ENCODE measurements at places on chromosomes 3 and 15. TPM values are rescaled to one million over a fixed set of nuclear protein-coding genes. Genes with fewer than 3 reads are reported as not detected.
A peak's percentile ranks its signal among the peaks of the same experiment; 100 is the strongest.

Gene SLITRK3
- total RNA-seq: not detected

Gene MED12L
- total RNA-seq: 0.33 TPM

Gene SMCO1
- not detected for total RNA-seq

Gene FGF12
- total RNA-seq: 0.99 TPM

Gene RTP3
- not detected for total RNA-seq

Gene ARHGEF26
- total RNA-seq: 16.9 TPM

Gene RBP2
- total RNA-seq: not detected

Gene ST3GAL6
- total RNA-seq: 8.0 TPM

Gene CPN2
- total RNA-seq: not detected

- no peak overlapping the region for H3K27ac ChIP-seq
- H3K4me3 ChIP-seq: no peak overlapping the region
- no peaks in the 10 kb centered on the region for H3K27me3 ChIP-seq
- H3K36me3 ChIP-seq: peaks cover 24% of the 10 kb centered on the region
Observed at GRCh38 chr3:46442576-46443530, 21.9 kb downstream of the LTF start.

GRCh38 chr15:70541511-70541910, 221.8 kb downstream of the UACA start:
- no peak overlapping the region for H3K4me3 ChIP-seq
- no peaks in the 10 kb centered on the region for H3K36me3 ChIP-seq
- no peak for DNase-seq
- no peaks in the 10 kb centered on the region for H3K27me3 ChIP-seq
- no peak overlapping the region for H3K27ac ChIP-seq

GRCh38 chr15:97597801-97598200, 362.7 kb upstream of the ARRDC4 start:
- no peak overlapping the region for H3K27ac ChIP-seq
- DNase-seq: no peak
- H3K4me3 ChIP-seq: no peak overlapping the region
- H3K36me3 ChIP-seq: no peaks in the 10 kb centered on the region
- H3K4me1 ChIP-seq: no peaks in the 10 kb centered on the region

GRCh38 chr3:171187706-171188290, 161.3 kb upstream of the SLC2A2 start:
- peaks cover 10% of the 10 kb centered on the region for H3K4me1 ChIP-seq
- H3K36me3 ChIP-seq: no peaks in the 10 kb centered on the region
- no peak overlapping the region for H3K27ac ChIP-seq
- no peaks in the 10 kb centered on the region for H3K27me3 ChIP-seq

GRCh38 chr15:51737522-51738305, at the start of gene LYSMD2:
TSS of gene LYSMD2 (minus strand) at chr15:51737655. CDS start at chr15:51737622, 33 bp downstream.
- peak; percentile 73 for DNase-seq
- H3K27ac ChIP-seq: peak within 1 kb of the TSS; percentile 85
- H3K4me3 ChIP-seq: peak within 1 kb of the TSS; percentile 53
- peaks cover 20% of the 10 kb centered on the region for H3K4me1 ChIP-seq
- no peaks in the 10 kb centered on the region for H3K27me3 ChIP-seq

DNA sequence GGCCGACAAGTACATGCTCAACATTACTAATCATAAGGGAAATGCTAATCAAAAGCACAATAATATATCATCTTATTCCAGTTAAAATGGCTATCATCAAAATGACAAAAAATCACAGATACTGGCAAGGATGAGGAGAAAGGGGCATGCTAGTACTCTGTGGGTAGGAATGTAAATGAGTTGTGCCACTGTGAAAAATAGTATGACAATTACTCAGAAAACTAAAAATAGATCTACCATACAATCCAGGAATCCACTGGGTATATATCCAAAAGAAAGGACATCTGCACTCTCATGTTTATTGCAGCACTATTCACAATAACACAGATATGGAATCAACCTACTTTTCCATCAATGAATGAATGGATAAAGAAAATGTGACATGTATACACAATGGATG, 1256.5 kb downstream of the SI start:
- no peaks in the 10 kb centered on the region for H3K36me3 ChIP-seq
- H3K4me3 ChIP-seq: no peak overlapping the region
- H3K27me3 ChIP-seq: no peaks in the 10 kb centered on the region
- H3K27ac ChIP-seq: no peak overlapping the region

DNA sequence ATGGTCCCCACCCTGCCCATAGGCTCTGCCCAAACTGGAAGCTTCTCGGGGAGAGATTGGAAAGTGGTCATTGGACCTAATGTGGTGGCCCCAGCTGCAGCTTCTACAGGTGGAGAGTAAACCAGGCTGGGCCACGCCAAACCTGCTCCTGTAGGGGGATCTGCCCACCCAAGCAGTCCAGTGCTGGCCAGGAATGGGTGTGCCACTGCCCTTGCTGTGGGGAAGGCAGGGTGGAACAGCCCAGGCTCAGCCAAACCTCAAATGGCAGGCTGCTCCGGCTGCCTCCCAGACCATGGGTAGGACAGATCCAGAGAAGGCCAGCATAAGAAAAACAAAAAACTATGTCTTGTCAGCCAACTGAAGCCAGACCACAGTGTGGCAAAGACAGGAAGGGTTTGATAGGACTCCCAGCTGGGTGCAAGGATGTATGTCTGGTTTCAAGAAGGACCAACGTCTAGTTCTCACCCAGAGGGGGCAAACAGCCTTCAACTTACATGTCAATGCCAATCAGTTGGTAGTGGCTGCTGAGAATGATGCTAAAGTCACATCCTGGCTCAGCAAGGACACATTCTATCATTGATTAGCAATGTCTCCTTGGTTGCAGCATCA, 267.3 kb downstream of the UACA start:
- no peak overlapping the region for H3K4me3 ChIP-seq
- no peaks in the 10 kb centered on the region for H3K36me3 ChIP-seq
- H3K27ac ChIP-seq: no peak overlapping the region
- H3K27me3 ChIP-seq: no peaks in the 10 kb centered on the region
- peaks cover 7% of the 10 kb centered on the region for H3K4me1 ChIP-seq

GRCh38 chr15:91942720-91943394, 89.3 kb downstream of the SLCO3A1 start:
- H3K36me3 ChIP-seq: no peaks in the 10 kb centered on the region
- peak; percentile 75 for DNase-seq
- no peak overlapping the region for H3K4me3 ChIP-seq
- H3K27me3 ChIP-seq: no peaks in the 10 kb centered on the region

GRCh38 chr3:52237657-52238172, 1.2 kb downstream of the TWF2 start:
- DNase-seq: peak; percentile 91
- no peaks in the 10 kb centered on the region for H3K36me3 ChIP-seq
- H3K4me3 ChIP-seq: no peak overlapping the region
- peak overlapping the region; percentile 81 for H3K27ac ChIP-seq
- no peaks in the 10 kb centered on the region for H3K27me3 ChIP-seq
- peaks cover 38% of the 10 kb centered on the region for H3K4me1 ChIP-seq

DNA sequence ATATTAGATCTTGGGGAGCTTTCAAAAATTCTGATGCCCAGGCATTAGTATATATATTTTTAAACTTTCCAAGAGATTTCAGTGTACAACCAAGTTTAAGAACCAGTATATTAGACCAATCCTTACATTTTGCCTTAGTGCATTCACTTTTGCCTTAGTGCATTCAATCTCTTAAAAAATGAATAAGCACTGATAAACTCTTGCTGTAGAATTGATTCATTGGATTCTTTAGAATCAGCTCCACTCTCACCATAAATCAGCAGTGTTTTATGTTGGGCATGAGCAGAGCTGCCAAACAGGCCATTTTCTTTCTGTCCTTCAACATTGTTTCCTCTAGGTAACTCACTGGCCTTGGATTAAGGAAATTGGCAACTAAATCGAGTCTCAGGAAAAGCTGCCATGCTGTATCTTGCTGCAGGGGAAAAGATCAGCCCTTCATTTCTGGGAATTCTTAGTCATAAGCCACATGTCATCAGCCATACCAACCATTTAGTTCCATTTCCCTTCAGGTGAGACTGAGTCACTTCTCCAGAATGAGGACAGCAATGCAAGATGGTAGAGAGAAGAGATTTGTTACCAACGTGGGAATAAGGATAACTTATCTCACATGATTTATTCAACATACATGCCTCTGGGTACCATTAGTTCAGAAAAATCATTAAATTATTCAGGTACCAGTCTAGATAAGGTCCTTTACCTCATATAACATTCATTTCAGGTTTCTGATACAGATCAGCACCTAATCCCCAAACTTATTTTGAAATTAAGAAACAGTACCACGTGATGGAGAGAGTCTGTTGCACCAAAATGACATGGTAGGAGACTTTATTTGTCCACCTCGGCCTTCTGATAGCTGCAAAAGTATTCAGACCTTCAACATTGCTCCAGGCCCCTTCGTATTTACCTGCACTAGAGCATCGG, 192.5 kb downstream of the P3H2 start:
- peak; percentile 19 for DNase-seq
- H3K4me3 ChIP-seq: no peak overlapping the region
- H3K27me3 ChIP-seq: no peaks in the 10 kb centered on the region
- no peak overlapping the region for H3K27ac ChIP-seq

- H3K27ac ChIP-seq: no peak overlapping the region
- H3K27me3 ChIP-seq: peaks cover 5% of the 10 kb centered on the region
- H3K4me3 ChIP-seq: no peak overlapping the region
- no peak for DNase-seq
Observed at GRCh38 chr15:33430577-33430976, 119.8 kb downstream of the RYR3 start.

DNA sequence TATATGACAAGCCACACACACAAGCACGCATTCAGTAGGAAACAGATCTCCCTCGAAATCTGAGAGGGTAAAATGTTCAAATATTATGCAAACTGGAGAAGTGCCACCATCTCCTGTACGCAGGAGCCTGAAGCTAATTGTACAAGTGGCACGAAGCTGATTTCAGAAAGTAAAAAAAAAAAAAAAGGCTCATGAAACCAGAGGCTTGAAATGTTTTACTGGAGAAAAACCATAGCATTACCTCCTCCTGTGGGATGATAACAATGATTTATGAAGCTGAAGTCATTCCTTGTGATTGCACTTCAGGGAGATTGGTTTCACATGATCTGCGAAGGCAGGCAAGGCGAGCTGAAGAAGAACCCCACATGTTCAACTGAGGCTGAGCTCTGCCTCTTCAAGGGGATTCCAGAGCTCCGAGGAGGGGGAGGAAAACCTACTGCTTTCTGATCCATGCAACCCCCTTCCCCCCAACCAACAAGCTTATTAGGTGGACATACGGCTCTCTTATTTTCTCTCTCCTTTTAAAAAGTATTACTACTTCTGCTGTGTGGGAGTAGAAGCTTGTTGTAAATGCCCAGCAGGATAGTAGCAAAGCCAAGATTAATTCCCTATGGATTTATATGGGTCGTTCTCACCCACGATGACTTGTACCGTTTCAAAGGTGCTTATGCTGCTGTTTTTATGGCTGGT, 101.1 kb downstream of the GREM1 start:
- peaks cover 25% of the 10 kb centered on the region for H3K4me1 ChIP-seq
- no peaks in the 10 kb centered on the region for H3K27me3 ChIP-seq
- H3K36me3 ChIP-seq: no peaks in the 10 kb centered on the region
- H3K4me3 ChIP-seq: no peak overlapping the region
- no peak for DNase-seq

Measured in body of pancreas (tissue), 4 donors.